T-helper 17 cell (primary cell): ENCODE measurements at places on chromosomes 11 and 22.

DNA sequence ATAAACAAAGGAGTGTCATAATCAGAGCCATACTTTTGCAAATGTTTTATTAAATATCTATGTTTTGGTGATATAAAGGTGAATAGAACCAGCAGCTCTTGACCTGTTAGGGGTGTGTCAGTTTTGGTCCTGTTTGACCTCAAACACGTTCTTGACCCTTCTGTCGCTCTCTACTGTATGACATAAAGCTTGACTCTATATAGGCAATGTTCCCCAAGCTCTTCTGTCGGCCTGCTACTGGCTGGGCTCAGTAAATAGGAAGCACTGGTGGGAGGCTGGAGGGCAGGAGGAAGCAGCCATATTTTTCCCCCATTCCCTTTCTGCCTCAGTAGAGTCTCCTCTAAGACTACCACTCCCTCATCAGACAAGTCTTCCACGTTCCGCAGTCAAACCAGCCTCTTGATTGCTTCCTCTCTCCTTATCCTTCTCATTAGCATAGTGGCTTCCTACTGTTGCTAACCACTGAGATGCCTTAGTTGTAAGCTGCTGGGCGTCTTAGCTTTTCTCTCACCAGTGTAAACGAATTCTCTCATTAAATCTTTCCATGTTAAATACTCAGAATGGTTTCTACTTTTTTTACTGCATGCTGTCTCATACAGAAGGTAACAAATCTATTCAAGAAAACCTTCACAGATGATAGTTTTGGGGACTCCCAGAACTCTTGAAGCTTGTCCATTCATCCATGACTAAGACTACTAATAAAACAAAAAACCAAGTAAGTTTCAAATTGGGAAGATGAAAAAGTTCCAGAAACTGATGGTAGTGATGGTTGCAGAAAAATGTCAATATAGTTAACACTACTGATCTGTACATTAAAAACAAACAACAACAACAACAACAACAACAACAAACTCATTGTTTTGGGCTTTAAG is 3.3 kb downstream of the NPAT start:
- no peak for DNase-seq

DNA sequence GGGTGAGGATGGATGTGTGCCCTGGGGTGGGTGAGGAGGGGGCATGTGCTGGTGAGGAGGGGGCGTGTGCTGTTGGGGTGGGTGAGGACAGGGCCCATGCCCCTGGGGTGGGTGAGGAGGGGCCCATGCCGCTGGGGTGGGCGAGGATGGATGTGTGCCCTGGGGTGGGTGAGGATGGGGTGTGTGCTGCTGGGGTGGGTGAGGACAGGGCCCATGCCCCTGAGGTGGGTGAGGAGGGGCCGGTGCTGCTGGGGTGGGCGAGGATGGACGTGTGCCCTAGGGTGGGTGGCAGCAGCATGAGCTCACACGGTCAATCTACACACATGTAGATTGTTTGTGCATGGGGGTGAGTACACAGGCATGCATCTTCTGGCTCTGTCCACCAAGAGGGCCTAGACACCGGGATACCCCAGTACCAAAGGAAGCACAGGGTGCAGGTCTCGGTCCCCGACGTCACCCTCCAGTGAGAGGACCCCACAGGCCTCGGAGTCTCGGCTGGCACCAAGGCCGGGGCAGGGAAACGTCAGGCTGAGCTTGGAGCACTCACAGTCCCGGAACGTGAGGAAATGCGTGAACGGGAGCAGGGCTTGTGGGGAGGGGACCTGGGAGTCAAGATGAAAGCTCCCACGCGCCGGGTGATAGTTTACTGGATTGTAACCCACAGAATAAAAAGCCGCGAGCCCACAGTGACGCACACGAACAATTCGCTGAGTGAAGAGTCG is 37.4 kb upstream of the TOLLIP start:
- no peak for DNase-seq

- no peak for DNase-seq
Observed at GRCh38 chr11:37774441-37774840, 1176.4 kb upstream of the RAG2 start.

- no peak for DNase-seq
Observed at GRCh38 chr11:99325847-99326246, 305.1 kb downstream of the CNTN5 start.

- no peak for DNase-seq
Observed at GRCh38 chr22:24506802-24507438, 11.8 kb downstream of the UPB1 start.

GRCh38 chr11:73716153-73717056 is 44.5 kb downstream of the RAB6A start:
- DNase-seq, result no peak
